Renal cortical epithelial cell (primary cell): ENCODE measurements at places on chromosomes 1 and 21. TPM values are rescaled to one million over a fixed set of nuclear protein-coding genes. Genes with fewer than 3 reads are reported as not detected.
A peak's percentile ranks its signal among the peaks of the same experiment; 100 is the strongest.

DNA sequence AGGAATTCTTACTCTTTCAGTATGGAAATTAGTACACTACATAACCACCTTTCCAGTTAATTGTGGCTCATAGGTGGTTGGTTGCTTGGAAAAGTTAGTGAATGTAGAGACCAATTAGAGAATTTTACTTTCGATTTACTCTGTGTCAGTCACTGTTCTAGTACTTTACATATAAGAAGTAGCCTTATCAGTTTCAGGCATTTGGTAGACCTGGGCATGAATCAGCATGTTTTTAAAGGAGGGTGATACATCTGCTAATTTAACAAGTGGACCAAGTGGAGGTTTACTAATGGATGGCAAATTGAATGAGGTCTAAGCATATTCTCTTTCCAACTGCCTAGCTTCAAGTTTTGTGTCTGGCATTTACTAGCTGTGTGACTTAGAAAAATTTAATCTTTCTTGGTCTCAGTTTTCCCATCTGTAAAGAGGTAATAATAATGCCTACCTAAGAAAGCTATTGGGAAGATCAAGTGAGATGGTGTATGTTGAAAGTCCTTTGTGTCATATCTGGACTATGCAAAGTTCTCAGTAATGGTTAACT is 1158.6 kb downstream of the PLA2G4A start:
- peak; percentile 21 for DNase-seq

- DNase-seq = no peak
Observed at GRCh38 chr1:38173848-38174247, 127.3 kb upstream of the POU3F1 start.

DNA sequence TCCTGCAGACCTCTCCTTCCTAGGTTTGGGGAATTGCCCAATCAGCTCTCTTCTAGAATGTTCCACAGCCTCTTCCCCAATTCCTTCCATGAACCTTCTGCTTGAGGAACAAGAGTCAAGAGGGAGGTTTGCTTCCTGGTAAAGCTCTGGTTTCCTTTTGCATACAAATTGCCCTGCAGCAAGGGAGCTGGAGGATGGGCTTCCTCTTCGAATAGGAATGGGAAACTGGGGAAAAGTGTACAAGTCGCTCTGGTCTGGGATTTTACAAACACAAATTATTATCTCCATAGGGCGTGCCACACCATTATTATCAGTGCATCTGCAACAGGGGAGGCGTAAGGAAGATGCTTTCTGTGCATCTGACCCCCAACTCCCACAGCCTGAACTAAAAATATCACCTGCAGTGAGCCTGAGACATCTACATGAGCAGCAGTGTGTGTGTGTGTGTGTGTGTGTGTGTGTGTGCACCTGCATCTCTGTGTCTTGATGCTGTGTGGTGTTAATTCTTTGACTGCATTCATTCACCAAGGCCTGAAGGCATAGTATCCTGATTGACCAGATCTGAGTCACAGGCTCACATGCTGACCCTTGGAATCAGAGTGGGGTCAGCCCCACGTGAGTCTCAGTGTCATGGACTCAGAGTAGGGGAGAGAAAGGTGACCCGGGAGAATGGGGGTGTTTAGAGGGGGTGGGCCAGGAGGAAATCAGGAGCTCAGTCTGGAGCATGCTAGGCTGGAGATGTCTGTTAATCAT is 272.9 kb downstream of the KAZN start:
- no peak for DNase-seq

DNA sequence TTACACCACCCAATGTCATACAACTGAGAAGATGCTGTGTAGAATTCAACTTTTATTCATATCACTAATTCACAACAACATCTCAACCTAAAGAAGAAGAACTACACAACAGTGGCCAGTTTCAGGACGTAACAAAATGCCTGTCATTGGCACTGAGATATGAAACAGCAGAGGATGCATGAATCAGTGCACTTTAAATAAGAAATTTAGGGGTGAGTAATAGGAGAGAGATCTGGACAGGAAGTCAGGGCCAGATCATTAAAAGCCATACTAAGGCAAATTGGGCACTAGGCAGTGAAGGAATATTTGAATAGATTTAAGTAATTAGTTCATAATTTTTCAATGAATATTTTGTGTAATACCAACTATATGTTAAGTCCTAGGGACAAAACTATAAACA is 510.5 kb downstream of the PLPP3 start:
- DNase-seq = peak; percentile 21

DNA sequence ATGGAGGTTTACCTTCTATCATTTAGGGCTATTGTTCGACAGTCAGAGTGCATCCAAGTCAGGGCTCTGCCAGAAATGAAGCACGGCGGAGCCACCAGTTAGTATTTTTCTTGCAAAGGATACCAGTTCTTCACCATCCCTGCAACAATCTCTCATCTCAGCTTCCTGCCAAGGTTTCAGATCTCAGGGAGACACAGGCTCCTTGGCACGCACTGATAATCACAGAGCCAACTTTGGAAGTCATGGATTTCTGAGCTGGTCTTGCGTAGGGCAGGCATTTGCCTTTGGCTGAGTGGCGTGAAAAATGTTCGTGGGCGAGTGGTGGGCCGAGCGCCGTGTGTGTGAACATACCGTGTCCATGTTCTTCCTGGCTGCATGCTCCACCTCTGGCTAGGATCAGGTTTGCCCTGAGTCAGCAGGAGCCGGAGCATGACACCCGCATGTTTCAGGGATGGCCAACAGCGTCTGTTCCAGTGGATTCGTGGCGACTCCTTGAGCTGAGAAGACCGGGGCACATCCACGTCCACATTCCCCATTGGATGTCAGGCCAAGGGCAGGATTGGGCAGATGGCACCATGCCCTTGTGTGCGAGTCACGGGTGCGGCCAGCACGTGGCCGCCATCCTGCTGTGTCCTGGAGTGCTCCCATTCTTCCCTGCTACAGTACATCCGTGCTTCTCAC is 118.5 kb upstream of the C1orf174 start:
- DNase-seq = no peak

GRCh38 chr1:40965531-40965930 is 14.0 kb upstream of the CTPS1 start:
- no peak for DNase-seq

- no peak for DNase-seq
Observed at GRCh38 chr1:238161955-238162354, 271.2 kb upstream of the ZP4 start.

- DNase-seq = no peak
Observed at GRCh38 chr21:15820852-15821379, 91.1 kb downstream of the USP25 start.

GRCh38 chr1:180997843-180998504 is 24.7 kb downstream of the STX6 start:
- DNase-seq = no peak

GRCh38 chr1:11520531-11521233 is 41.7 kb downstream of the DISP3 start:
- DNase-seq = no peak

- no peak for DNase-seq
Observed at GRCh38 chr21:28272272-28272992, 720.2 kb downstream of the LTN1 start.

DNA sequence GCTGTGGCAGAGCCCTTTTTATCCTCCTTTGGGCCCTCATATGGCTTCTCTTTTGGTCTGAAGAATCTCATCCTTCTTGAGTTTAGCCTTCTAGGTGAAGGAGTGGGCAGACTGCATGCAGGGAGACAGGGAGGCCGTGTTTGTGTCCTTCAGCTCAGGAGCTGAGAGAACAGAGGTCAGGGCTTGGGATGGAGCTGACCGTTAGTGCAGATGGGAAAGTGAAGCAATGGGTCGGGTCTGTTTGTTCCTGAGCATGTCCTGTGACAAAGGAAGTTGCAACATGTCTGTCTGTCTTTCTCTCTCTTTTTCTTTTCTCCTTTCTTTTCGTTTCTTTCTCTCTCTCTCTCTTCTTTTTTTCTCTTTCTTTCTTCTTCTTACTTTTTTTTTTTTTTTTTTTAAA is 14.9 kb downstream of the MAPKAPK2 start:
- peak; percentile 64 for DNase-seq

GRCh38 chr1:245510144-245510543 is 355.4 kb downstream of the KIF26B start:
- no peak for DNase-seq

DNA sequence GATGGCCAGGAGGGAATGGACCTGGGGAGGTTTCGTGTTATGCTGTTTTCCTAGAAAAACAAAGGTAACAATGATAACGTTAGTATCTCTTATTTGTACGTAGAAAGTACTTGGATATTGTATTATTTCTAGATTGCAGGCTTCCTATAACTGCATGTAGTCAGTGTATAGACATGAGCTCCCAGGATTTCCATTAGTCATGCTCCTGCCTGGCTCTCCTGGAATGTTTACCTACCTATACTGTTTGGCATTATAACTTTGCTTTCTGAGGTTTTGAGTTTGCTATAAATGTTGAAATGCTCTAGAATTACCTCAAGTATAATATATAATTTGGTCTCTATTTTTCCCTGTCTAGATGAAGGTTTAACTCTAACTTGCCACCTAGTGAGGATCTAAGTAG is 66.1 kb downstream of the TTC3 start:
- no peak for DNase-seq

DNA sequence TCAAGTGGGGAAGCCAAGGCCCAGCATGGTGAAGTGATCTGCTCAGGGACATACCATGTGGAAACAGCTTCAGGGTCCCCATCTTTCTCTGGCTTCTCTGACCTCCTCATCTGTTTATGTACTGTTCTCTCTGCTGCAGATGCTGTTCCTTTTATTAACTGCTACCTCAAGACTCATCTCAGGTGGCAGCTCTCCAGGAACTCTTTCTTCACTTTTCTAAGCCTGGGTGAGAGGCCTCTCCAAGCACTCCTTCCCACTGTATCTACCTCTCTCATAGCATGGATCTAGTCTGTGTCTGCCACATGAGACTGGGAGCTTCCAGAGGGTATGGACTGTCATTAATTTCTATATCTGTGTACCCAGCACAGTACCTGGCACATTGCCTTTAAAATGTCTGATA is 73.4 kb upstream of the PPM1J start:
- no peak for DNase-seq

- no peak for DNase-seq
Observed at GRCh38 chr1:153292740-153293479, 19.8 kb downstream of the PGLYRP3 start.

- DNase-seq = no peak
Observed at GRCh38 chr1:228448372-228448771, 31.7 kb upstream of the TRIM17 start.

- DNase-seq = no peak
Observed at GRCh38 chr1:87044424-87044823, 130.0 kb downstream of the HS2ST1 start.

GRCh38 chr1:84352298-84353106 is 45.8 kb upstream of the DNASE2B start:
- DNase-seq = no peak

GRCh38 chr1:61936839-61937238 is 194.6 kb downstream of the PATJ start:
- DNase-seq = no peak

GRCh38 chr1:5597171-5597850 is 394.9 kb downstream of the NPHP4 start:
- no peak for DNase-seq

GRCh38 chr1:59266927-59267293 is 30.0 kb upstream of the FGGY start:
- no peak for DNase-seq

GRCh38 chr1:59027177-59027576 is 243.3 kb upstream of the JUN start:
- no peak for DNase-seq

GRCh38 chr1:25145775-25146393 is 86.4 kb downstream of the SYF2 start:
- DNase-seq = peak; percentile 16

DNA sequence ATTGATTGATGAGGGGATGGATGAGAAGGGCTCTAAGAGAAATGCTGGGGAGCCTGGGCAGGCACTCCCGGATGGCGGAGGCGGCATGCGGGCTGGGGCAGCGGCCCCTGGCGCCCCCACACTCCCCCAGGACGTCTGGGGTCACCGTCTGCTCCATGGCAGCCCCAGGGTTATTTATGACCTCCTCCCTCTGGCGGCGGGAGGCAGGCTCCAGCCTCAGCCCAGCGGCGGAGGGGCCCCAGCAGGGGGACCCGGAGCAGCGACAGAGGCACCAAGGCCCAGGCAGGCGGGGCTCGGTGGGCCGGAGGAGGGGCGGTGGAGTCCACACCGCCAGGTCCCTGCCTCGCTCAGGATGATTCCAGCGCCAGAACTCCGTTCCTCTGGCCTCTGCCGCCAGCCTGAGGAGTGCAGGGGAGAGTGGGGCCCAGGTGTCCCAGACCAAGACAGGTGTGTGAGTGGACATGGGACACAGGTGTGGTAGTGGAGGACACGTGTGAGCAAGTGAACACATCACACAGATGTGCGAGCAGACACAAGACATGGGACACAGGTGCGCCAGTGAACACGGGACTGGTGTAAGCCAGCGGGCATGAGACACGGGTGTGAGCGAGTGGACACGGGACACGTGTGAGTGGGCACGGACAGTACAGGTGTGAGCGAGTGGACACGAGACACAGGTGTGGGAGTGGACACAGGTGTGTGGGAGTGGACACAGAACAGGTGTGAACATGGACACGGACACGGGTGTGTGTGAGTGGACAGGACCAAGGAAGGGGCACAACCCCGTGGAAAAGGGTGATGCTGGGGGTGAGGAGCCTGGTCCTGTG is 2.5 kb upstream of the SAMD11 start:
- no peak for DNase-seq

DNA sequence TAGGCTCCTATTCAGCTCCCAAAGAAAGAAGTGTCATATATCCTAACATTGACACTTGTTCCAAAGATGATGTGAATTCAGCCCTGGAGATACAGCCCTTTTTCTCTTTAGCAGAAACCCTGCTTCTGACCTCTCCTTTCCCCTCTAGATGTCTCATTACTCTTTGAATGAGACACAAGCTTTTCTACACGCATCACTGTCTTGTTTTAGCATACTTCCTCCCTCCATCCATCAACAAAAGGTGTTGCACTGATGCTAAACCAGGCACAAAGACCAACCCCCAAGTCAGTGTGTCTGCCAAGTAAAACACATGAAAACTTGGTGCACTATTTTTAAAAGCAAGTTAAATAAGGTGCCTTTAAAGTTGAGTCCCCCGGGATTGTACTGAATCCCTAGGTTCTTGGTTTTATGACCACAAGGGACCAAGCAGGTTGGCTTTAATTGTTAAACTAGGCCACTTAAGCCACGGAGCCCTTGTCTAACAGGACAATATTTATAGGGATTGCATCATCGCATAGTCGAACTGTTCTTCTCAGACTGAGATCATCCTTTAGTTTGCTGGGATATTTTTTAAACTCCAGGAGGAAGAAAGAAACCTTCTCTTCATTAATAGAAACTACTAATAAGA is 101.0 kb upstream of the GUCA2B start:
- DNase-seq = peak; percentile 8

The CD2 gene
- not detected in 2 replicates for total RNA-seq

The CASQ1 gene
- total RNA-seq = not detected in 2 replicates

The LCE2D gene
- not detected in 2 replicates for total RNA-seq

The F11R gene
- total RNA-seq = 145 and 248 TPM in 2 replicates

The COL8A2 gene
- 0.69 and 2.7 TPM in 2 replicates for total RNA-seq

The FAM78B gene
- 0.25 TPM in 1 of 2 replicates, not detected in the other for total RNA-seq

The CFHR4 gene
- not detected in 2 replicates for total RNA-seq

The CR1L gene
- not detected in 2 replicates for total RNA-seq

The PAPPA2 gene
- total RNA-seq = 0.52 and 1.3 TPM in 2 replicates

The RNF186 gene
- total RNA-seq = 0.05 TPM in 1 of 2 replicates, not detected in the other

The VAMP3 gene
- total RNA-seq = 136 and 225 TPM in 2 replicates

The TRAF3IP3 gene
- total RNA-seq = not detected in 2 replicates

The TMEM52 gene
- 0.35 TPM in 1 of 2 replicates, not detected in the other for total RNA-seq

The RAB13 gene
- 80.6 and 154 TPM in 2 replicates for total RNA-seq

The KCNE1 gene
- 3.5 TPM in 1 of 2 replicates, not detected in the other for total RNA-seq

The TCP10L gene
- total RNA-seq = 0.55 TPM in 1 of 2 replicates, not detected in the other

The PWP2 gene
- total RNA-seq = 5.4 TPM in 1 of 2 replicates, not detected in the other

The SIK1 gene
- 0.69 and 6.4 TPM in 2 replicates for total RNA-seq

The CYP4A22 gene
- total RNA-seq = not detected in 2 replicates

The ACOT11 gene
- 1.4 and 2.4 TPM in 2 replicates for total RNA-seq

The AIM2 gene
- not detected in 2 replicates for total RNA-seq
